ENCODE measurements at places on chromosomes 4 and X.

GRCh38 chr4:133799717-133800315 lies 401.8 kb downstream of the PABPC4L start:
- no peak for DNase-seq

- no peak for DNase-seq
Observed at GRCh38 chr4:128827296-128827695, 17.8 kb downstream of the JADE1 start.

GRCh38 chr4:142549726-142550463 lies 296.2 kb downstream of the INPP4B start:
- DNase-seq, result peak; percentile 92

- DNase-seq, result no peak
Observed at GRCh38 chr4:129218897-129219296, 122.9 kb downstream of the C4orf33 start.

GRCh38 chr4:58560736-58561135 lies 1450.6 kb upstream of the IGFBP7 start:
- no peak for DNase-seq

- no peak for DNase-seq
Observed at GRCh38 chrX:131067846-131068745, 9.9 kb downstream of the ARHGAP36 start.
